Gastrocnemius medialis (tissue), 4 donors: ENCODE measurements at places on chromosomes 5 and 9.

- DNase-seq, result no peak
These were observed 355.1 kb upstream of the TUSC1 start for GRCh38 chr9:26033336-26033735.

DNA sequence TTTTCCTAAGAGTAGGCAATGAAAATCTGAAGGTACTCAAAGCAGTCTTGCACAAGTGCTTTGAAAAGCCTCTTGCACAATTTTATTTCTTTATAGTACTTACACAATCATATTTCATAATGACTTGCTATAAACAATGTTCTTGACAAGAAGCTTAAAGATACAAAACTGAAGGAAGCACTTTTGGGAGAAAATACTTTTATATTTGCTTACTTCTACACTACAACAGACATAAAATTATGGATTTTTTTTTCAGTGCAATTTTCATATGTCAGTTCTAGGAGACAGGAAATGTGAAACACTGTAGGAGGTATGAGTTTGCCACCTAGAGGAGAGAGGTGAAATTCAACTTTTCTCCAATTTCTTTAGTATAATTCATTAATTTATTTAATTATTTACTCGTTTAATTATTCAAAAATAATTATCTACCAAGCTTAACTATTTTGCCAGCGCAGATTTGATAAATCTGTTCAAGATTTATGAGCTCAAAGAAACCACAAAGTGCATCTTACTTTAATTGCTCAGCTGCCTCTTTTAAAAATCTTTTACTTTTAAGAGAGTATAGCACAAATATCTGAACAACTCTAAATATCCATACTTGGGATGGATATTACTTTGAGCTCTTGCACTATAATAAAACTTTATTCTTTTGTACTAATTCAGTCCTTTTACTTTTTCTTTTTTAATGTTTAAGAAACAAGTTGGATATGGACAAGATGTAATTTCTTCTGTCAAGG lies 29.0 kb upstream of the CDKN2B start:
- no peak for DNase-seq

DNA sequence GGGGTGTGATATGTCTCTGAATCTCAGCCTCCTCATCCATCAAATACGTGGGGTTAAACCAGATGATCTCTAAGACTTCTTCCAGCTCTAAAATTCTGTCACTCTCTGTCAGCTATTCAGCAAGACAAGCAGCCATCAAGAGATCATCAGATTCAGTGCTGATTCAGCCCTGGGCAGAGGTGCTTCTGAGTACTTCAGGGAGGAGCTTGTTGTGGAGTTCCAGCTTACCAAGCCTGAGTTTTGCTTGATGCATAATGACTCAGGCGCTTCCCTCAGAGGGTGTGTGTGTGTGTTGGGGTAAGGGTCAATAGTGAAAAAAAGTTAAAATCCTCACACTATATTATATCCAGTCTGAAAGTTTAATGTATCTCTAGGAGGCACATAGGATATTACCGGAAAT lies 29.6 kb upstream of the TAF1L start:
- DNase-seq, result no peak

- no peak for DNase-seq
These were observed 17.5 kb upstream of the CXCL14 start for GRCh38 chr5:135596157-135596763.

GRCh38 chr5:93327605-93328004 lies 253.4 kb downstream of the NR2F1-AS1 start:
- no peak for DNase-seq

- no peak for DNase-seq
These were observed 338.6 kb downstream of the SLIT3 start for GRCh38 chr5:168962306-168962705.
